Activated CD8-positive, alpha-beta memory T cell treated with anti-CD3 and anti-CD28 coated beads, Interleukin-2, amount 50 U/mL, for 48 hours (primary cell): ENCODE measurements at places on chromosomes 6 and 20.

- no peak for DNase-seq
Observed at GRCh38 chr6:158185729-158186456, 17.7 kb downstream of the GTF2H5 start.

- DNase-seq = no peak
Observed at GRCh38 chr20:40849456-40849855, 160.4 kb upstream of the MAFB start.

DNA sequence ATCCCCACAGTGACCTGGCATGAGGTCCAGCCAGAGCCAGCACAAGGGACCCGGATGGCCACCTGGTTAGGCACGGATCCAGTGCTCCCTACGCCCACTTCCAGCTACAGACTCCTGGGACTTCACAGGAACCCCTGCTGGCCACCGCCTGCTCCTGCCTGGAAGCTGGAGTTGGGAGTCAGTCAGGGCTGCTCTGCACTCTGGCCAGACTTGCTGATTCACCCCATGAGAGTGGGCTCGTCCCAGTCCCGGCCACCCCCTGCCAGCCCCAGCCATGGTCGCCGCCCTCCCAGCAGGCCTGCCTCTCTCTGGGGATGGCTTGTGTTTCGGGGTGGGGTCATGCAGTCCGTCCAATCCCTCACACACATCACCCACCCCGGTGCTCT lies 125.8 kb downstream of the DLL1 start:
- no peak for DNase-seq

DNA sequence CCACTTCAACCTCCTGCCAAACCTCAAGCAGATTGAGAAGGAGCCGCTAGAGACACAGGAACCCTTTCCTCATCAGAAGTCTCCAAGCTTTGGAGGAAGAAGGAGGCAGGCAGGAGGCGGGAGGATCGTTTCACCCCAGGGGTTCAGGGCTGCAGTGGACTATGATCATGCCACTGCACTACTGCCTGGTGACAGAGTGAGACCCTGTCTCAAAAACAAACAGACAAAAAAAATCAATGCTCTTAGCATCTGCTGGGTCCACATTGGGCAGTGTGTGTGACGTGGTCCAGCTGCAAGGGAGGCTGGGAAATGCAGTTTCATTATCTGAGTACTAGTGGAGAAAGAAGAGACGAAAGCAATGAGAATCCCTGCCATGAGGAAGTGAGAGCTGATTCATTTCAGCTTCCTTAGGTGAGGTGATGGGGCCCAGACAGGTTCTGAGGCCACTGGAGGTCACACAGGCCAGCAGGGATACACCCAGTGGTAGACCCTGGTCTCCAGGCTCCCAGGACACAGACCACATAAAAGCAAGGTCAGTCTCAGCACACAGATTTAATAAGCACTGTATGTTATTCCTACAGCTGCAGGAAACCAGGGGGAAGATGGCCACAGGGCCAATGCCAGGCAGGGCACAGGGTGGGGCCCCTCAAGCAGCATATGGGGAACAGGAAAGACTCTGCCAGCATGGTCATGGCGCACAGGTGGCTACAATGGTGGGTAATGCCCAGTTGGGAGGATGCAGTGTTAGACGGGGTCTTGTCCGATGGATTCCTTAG lies 4.3 kb downstream of the GFRA4 start:
- DNase-seq = peak; percentile 48

- DNase-seq = no peak
Observed at GRCh38 chr6:139981768-139982181, 607.3 kb upstream of the CITED2 start.

DNA sequence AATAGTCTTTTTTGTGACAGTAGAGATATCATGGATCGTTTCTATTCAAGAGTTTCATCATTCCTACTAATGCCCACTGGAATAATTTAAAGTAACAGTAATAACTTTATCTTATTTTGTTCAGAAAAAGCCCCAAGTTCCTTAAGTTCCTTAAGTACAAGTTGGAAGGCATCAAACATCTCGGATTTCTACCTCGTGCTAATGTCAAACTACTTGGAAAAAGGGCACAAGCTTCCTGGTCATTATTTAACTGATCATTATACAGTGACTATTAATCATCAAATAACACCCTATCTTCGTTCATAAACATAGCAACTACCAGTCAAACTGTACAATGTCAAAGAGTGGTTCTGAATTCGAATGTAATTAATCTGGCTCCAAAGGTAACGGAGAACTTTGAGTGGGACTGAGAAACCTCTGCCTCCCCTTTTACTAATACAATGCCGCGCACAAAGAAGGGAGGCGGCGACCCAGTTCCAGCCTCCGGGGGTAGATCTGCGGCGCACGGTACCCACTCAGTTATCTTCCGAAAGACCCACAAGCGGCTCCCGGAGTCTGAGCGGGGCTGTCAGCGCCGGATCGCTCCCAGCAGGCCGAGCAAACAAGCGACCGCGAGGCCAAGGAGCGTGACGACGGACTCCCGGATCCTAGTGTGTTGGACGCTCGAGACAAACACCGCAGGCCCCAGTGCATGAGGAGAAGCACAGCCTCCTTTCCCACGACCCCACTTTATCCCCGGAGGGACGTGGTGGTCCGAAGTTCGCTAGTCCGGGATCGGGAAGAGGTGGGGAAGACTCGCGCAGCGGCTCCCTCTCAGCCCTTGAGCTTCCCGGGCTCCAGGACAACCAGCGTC lies 716 bp downstream of the SHPRH start:
- DNase-seq = peak; percentile 74

- DNase-seq = no peak
Observed at GRCh38 chr20:14526891-14527290, 189.5 kb upstream of the FLRT3 start.

GRCh38 chr6:167735951-167736288 lies 90.8 kb upstream of the AFDN start:
- no peak for DNase-seq

- no peak for DNase-seq
Observed at GRCh38 chr6:126685182-126685581, 345.3 kb downstream of the CENPW start.

GRCh38 chr20:8952721-8953120 lies 116.2 kb upstream of the PLCB4 start:
- no peak for DNase-seq

DNA sequence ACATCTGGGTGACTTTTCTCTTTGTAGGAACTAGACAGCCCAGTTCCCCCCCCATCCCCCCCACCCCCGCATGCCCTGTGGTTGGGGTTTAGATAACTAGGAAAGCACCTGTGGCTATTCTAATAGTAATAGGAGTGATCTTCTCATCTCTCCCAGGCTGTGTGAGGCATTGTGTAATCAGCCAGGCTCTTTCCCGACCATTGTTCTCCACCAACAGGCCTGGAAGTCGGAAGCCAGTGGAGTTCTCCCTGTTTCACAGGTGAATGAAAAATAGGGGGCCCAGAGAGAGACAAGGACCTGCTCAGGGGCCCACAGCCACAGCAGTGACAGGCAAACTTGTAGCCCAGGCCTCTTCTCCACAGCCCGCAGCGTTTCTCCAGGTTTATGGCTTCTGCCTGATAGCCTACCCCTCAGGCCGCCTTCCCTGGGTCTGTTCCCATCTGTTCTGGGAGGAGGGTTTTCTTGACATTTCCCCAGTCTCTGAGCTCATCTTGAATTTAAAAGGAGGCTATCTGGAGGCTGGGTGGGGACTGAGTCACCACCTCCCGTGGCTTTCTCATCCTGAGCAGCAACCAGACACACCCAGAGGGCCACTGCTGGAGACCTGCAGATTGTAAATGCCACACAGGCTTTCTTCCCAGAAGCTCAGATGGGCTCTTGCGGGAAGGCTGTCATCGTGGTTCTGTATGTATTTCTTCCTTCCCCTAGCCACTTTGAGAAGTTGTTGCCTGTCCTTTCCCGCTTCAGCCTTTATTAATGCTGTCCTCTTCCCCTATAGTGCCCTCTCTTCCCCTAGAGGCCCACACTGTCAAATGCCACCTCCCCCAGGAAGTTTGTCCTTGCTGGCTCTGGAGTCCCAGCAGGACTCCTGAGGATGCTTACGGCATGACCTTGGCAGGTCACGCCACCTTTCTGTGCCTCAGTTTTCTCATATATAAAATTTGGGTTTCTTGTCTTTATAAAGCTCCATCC lies 75.9 kb upstream of the MYL9 start:
- DNase-seq = peak; percentile 64

- no peak for DNase-seq
Observed at GRCh38 chr6:26514984-26515383, 14.9 kb downstream of the BTN1A1 start.

GRCh38 chr20:38186788-38187221 lies 21.7 kb upstream of the TGM2 start:
- DNase-seq = no peak

- DNase-seq = no peak
Observed at GRCh38 chr6:24658573-24659560, 7.8 kb downstream of the TDP2 start.

DNA sequence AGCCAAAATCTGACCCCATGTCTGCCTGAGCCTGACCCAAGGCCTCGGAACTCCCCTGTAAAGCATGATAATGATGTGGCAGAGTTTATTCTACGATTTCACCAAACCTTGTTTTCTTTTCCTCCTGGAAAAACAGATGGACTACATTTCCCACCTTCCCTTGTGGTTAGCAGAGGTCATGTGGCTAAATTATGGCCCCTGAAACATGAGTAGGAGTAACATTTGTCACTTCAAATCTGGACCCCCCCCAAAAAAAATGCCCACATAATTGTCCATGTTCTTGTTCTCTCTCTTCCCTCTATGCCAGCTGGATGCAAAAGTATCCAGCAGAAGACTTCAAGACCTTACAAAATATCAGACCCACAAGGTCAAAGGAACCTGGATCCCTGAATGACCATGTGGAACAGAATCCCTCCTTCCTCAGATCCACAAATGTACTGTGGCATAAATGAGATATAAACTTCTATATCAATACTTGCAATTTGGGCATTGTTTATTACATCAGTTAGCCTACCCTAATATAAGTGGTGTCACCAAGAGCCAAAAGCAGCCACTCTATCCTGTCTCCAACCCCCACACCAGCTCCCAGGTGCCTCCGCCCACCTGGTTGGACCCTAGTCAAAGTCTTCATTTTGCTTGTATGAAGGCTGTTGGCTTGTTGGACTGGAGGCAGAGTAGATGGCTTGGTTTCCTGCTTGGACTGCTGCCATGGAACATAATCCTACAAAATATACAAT lies 1.4 kb downstream of the C20orf96 start:
- no peak for DNase-seq

DNA sequence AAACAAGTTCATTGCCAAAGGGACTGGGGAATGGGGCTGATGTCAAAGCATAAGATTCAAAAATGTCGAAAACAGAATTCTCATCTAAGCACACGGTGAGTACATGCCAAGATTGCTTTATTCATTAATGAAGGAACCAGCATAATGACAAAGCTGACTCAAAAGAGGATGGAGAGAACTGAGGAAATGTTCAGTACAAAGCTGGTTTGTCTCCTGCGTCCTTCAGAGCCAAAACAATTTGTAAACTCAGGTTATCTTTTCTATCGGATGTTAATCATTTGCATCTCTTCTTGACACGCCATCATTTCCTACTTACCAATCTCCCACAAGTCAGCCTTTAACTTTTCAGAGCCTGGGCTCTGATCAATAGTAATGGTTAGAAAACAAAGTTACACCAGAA lies 195.6 kb upstream of the PMEPA1 start:
- DNase-seq = no peak

GRCh38 chr6:114001354-114001753 lies 30.4 kb upstream of the HDAC2 start:
- no peak for DNase-seq

- DNase-seq = no peak
Observed at GRCh38 chr6:116352515-116353471, 18.0 kb upstream of the DSE start.

- DNase-seq = peak; percentile 76
Observed at GRCh38 chr6:12010635-12011275, 1.4 kb upstream of the HIVEP1 start.

DNA sequence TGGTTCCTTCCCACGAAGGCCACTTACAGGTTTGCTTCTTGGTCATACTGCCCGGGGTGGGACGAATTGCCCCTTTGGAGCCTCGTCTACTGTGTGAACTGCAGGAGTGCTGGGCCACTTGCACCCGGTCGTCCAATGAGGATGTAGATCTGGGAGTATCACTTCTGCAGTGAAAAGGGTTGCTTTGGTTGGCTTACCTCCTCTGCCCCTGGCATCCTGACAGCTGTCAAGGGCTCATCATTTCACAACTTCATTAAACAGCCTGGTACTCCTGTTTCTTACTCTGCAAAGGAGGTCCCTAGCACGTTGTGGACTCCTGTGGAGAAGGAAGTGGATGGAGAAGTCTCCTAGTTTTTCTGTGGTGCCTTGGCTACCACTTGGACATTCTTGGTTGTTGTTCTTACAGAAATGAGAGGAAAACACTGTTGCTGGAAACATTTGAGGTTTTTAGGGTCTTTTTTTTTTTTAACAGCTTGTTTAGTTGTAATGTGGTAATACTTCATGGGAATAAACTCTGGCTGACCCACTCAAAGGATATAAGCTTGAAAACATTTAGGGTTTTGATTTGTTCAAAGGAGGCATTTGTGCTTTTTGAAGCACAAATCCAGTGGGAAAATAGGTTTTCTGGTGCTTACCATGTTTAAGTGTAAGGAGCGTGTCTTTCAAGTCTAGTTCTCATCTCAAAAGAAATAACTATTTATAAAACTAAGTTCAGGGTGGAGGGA lies 60.7 kb downstream of the AKAP12 start:
- no peak for DNase-seq

DNA sequence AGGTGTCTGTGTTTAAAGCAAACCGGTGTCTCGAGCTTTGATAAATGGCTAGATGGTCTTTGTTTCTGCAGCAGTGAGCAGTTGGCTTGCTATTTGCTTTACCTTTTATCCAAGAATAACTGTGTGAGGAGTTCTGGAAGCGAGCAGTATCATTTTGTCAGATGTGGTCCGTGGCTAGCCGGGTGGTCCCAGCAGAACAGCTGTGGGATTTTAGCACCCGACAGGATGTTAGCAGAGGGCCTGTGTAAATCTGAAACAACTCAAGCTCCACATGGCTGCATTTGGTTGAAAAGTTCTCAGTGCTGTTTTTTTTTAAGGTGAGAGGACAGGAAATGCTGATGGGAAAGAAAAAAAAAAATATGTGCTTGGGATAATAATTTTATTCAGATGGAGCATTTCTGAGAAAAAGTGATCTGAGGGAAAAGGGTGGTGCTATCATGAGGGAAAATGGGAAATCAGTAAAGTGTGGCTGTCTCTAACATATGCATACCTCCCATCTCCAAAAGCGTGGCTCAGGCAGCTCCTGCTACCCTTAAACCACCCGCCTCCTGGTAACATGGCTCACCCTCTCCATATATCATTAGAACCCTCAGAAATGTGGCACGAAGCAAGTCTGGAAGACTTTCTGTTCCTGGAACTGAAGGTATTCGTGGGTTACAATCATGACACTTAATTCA lies 215.4 kb downstream of the TSHZ2 start:
- DNase-seq = no peak

GRCh38 chr6:83183082-83183828 lies 9.8 kb downstream of the PGM3 start:
- no peak for DNase-seq

GRCh38 chr6:97186416-97186999 lies 96.5 kb downstream of the MMS22L start:
- peak; percentile 64 for DNase-seq

- DNase-seq = no peak
Observed at GRCh38 chr20:43458422-43458924, 777 bp downstream of the SRSF6 start.
